ENCODE measurements at places on chromosomes 7 and 10.

DNA sequence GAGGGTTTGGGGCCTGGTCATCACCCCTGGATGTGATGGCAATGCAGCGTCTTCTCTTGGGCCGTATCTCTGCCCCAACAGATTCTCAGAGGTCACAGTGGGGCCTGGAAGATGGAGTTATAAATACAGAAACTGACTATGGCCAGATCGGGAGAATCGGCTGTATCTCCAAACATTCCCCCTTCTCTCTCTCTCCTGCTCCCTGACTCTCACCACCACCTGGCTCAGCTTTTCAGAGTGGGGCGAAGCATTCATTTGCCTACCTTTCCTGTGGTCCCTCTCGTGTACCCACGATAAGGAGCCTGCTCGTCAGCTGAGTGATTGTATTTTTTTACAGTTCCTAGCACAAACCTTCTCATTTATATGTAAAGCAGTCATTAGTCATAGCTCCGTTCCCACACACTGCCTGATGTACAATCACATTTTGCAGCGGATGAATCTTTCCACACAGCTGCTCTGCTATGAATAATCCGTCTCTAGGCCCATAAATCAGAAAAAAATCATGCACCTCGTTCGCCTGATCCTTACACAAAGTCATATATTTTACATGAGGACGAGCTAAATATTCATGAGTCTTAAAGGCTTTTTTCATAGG, 23.2 kb upstream of the BTRC start:
- DNase-seq: no peak

DNA sequence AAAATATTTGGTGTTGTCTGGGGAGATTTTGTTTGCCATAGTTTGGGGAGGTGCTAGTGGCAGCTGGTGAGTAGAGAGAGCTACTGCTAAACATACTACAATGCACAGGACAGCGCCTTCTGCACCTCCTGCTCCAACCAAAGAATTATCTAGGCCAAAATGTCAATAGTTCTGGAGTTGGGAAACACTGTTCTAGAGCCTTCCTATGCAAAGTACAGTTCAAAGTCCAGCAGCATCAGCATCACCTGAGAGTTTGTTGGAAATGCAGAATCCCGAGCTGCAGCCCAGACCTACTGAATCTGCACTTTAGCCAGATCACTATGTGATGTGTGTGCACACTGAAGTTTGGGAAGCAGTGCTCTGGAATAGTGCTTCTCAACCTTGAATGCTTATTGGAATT, 290.7 kb downstream of the TCF7L2 start:
- no peak for DNase-seq

DNA sequence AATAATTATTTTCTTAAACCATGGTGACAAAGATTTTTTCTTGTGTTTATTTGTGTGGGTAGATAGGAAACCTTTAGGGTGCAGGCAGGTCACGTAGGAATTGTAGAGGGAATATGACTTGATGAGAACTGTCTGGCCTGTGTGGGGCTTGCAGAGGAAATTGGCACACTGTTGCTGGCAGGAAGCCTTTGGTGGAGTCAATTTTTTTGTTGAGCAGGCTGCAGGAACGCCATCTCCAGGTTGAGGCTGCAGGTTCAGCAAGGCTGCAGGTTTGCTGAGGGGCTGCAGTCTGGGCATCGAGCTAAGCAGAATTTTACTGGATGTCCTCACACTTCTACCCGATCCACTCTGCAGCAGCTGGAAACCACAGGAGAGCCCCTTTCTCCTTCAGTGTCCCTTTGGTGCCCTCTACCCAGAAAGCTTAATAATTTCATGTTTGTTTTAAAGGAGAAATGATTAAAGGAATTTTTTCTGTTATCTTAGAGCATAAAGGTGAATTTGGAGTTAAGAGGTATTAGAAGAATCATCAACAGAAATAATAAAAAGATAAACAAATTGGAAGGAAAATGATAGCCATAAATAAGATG, 37.0 kb downstream of the TBC1D12 start:
- peak; percentile 37 for DNase-seq

- no peak for DNase-seq
Measured at GRCh38 chr10:3107426-3107961, 40.1 kb downstream of the PFKP start.

DNA sequence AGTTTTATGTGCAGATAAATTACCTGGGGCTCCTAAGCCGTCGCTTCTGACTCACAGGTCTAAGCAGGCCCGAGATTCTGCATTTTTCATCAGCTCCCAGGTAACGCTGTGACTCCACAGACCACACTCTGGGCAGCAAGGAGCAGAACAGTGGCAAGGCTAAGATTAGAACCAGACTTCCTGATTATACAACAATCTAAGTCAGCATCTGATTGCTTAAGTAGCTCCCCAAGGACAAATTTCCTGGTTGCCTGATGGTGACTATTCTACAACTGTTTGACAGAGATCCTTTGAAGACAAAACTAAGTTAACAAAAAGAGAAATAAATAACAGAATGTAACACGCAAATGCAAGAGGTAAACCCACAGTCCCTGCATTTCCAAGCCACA, 69.0 kb downstream of the CREB3L2 start:
- peak; percentile 13 for DNase-seq

DNA sequence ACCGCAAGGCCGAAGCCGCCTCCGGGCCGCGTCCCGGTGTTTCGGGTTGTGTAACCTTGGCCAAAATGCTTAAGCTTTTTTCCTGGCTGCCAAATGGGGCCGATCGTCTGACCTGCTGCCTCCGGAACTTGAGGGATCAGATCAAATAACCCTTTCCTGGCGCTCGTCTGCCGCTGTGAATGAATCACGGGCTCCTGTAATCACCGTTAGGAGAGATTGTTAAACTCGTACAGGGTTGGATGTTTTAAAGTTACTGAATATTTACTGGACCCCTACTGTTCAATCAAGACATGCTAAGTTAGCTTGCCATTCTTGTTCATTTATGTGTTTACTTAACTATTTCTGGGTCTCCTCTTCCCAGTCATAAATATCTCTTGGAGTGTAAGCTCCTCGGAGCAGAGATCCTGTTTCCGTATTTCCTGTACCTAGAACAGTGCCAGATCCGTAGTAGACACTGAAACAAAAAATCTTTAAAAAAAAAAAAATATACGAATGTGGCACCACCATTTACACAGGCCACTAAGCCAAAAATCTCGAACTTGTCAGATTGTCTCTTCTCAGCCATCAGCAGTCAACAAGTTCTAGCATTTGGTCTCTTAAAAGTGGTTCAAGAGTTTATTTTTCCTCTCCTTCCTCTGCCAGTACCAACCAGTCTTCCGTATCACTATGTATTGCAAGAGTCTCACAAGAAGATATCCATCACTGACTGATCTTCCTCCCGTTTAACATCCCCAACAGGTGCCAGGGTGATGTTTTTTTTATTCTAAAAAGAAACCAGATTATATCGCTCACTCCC, 650 bp upstream of the TM9SF3 start:
- peak; percentile 89 for DNase-seq

DNA sequence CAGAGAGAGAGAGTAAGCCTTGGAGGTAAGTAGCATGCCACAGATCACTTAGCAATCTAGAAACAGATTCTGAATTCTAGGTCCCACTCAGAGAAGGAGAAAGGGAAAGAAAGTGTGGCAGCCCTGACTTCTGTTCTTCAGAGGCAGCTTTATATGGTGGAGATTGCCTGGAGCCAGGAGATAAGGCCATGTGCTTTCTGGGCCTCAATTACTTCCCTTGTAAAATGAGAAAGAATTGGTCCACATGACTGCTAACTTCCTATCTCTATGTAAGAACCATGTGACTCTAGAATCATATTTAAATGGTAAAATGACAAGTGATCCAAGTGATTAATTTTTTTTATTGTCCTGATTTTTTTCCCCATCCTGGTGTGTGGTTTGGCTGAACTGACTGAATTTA, 64.1 kb downstream of the HHEX start:
- peak; percentile 94 for DNase-seq

GRCh38 chr7:17300012-17300411, 1.6 kb downstream of the AHR start:
- no peak for DNase-seq

DNA sequence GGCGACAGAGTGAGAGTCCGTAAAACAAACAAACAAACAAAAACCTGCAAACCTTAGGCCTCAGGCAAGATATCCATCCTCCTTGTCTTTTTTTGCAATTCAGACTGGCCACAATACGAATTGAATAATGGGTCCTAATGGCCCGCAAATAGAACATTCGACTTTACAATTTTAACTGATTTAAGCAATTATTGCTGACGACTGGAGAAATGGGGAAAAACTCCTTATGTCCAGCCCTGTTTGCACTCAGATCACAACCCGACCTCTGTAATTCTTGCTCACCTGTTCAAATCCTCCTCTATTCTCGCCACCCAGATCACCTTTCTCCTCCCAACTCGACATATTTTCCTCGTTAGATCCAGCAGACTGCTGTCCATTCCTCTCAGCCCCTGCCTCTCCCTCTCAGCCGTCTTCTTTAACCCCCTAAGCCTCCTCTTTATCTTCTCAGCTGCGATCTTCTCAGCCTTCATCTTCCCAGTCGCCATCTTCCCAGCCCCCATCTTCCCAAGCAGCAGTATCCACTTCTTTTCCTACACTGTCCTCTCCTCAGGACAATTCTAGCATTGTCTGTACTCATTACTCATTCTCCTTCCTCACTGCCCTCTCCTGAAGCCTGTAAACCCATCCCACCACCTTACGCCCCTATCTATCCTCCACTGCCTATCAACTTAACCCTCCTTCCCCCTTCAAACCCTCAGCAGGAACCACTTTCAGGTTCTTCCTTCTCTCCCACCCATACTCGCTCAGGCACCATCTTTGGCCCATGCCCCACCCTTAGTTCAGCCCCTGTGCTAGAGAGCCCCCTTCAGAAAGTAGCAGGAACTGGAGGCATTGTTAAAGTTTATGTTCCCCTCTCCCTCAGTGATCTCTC, 61.8 kb downstream of the LRRC17 start:
- DNase-seq: peak; percentile 62

Data from OCI-M1 (cell line).